ENCODE measurements at places on chromosomes 2 and 18. TPM values are rescaled to one million over a fixed set of nuclear protein-coding genes. Genes with fewer than 3 reads are reported as not detected.

The ALPP gene
- 0.09 TPM for polyA plus RNA-seq

- DNase-seq, result no peak
Measured at GRCh38 chr2:240348522-240348921, 86.9 kb upstream of the GPC1 start.

DNA sequence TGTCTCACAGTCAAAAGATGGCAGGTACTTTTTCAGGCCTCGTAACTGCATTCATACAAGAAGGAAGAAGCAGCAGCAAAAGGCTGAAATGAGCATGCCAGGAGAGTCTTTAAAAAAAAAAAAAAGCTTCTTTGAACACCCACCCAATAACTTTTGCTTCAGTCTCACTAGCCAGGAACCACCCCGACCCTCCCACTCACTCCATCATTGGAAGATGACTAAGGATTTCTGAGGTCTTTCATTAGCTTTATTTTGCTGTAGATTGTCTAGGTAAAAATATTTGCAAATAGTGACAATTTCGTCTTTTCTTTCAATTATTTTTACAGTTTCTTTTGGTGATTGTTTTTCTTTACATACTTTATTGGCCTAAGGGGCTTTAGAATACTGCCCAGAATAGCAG is 37.9 kb downstream of the RBBP8 start:
- no peak for DNase-seq

DNA sequence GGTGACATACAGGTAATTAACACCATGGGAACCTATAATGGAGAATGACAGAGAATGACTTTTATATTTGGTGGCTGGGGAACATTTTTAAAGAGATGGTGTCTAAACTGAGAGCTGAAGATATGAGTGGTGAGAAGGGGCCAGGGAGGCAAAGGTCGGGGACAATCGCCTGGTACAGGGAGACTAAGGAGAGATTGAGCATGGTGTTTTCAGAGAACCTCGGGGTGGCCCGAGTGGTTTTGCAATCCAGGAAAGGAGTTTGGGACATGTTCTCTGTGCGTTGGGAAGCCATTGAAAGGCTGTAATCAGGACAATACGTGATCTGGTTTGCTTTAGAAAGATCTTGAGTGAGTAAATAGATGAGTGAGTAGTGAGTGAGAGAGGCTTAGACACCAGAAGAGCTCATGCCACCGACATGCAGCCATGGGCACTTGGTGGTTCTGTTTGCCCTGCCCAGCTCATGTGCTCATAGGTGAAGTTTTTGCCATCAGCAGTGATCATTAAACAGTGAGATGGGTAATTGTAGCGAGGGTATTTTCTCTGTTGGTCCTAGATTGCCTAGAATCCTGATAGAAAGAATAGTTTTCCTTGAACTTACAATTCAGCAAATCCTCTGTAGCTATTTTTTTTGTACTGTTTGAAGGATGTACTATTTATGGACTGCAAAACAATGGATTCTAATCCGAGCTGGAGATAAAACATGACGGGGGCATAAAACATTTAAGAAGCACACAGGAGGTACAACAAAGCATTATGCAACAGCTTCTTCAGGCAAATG is 114.7 kb downstream of the SH3RF3 start:
- no peak for DNase-seq

Data from muscle of arm (tissue), 14 donors.